ENCODE measurements at places on chromosomes 7 and 10.

- DNase-seq: no peak
Observed at GRCh38 chr10:3033925-3034324, 33.4 kb upstream of the PFKP start.

GRCh38 chr7:105352018-105352612 is 36.6 kb downstream of the SRPK2 start:
- DNase-seq: no peak

DNA sequence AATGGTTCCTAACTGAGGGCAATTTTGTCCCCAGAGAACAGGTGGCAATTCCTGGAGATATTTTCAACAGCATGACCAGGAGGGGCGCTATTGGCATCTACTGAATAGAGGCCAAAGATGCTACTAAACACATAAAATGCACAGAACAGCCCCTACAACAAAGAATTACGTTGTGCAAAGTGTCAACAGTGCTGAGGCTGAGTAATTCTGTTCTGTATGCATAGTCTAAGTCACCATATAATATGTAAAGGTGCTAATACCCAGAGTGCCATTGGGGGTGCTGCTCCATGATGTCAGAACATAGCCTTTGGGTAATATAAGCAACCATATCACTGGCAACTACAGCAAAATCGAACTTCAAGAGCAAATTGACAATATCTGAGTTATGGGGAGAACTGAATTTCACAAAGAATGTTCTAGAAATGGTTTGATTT is 213.3 kb upstream of the PHYHIPL start:
- no peak for DNase-seq

- no peak for DNase-seq
Observed at GRCh38 chr10:125025341-125025740, 83.4 kb downstream of the ZRANB1 start.

DNA sequence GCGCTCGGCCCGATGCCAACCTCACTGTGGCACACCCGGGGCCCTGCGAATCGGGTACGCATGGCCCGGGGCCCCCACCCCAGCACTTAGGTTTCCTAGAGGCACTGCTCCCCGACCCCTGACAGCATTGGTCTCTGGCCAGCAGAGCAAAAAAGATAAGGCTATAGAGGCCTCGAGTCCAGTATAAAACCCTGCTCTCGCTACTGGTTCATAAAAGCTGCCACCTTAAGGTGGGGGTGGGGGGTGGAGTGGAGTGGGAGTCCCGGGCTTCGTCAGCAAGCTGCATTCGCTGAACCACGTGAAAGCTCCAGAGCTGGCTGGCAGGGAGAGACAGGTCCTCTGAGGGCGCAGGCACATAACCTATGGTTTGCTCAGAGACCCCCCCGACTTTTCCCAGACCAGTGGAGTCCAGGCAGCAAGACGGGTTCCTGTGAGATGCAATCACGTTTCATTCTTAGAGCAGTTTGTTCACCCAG is 1.3 kb downstream of the KAZALD1 start:
- DNase-seq: peak; percentile 63

GRCh38 chr10:85433248-85433647 is 933.3 kb downstream of the GRID1 start:
- DNase-seq: no peak
